ENCODE measurements at places on chromosomes 1 and 21.

- no peak for DNase-seq
Measured at GRCh38 chr1:113451710-113452109, 61.4 kb downstream of the MAGI3 start.

DNA sequence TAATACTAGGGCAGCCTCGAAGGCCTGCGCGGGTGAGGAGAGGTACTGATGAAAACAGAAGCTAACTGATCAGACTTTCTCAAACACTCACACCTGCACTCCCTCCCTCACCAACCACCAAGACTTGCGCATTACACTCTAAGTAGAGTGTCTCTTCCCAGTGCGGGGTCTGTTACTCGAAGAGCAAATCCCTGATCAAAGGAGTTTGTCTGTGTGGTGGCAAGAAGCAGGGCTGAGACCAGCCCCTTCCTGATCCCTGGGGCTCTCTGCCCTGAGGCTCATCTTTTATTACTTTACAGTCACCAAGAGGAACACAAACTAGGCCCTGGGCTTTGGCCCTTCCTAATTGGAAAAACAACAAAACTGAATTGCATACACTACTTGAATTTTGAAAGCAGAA is 19.5 kb upstream of the TSNAX start:
- no peak for DNase-seq

GRCh38 chr1:235864931-235865525 is 1.7 kb downstream of the LYST start:
- no peak for DNase-seq

DNA sequence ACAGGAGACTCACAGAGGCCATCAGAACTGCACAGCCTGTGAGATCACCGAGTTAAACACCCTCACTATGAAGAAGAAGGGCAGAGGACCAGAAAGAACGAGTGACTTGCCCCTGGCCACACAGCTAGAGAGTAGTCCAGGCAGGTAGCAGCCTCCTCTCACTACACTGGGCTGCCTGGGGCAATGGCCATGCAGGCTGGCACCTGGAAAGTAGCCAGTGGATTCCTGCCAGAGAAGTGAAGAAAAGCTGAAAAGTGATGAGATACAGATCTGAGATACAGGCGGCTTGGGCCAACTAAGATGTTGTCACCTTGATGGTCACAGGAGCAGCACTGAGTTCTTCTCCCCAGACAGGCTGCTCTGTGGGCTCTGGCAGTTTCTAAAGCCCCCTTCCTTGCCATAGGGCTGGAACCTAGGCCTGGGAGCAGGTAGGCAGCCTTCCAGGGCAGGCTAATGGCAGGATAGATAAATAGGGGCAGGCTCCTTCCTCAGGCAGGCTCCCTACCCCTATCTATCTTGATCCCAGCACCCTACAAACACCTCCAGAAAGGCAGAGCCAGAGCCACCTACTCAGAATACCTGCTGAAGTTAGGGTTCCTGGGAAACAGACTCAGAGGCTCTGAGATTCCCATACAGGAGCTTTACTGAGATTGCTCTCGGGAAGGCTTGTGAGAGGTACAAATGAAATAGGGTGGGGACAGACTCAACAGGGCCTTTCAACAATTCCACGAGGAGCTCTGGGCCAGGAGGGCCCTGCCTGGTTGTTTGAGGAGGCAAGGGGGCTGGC is 106.3 kb downstream of the BEND5 start:
- no peak for DNase-seq

DNA sequence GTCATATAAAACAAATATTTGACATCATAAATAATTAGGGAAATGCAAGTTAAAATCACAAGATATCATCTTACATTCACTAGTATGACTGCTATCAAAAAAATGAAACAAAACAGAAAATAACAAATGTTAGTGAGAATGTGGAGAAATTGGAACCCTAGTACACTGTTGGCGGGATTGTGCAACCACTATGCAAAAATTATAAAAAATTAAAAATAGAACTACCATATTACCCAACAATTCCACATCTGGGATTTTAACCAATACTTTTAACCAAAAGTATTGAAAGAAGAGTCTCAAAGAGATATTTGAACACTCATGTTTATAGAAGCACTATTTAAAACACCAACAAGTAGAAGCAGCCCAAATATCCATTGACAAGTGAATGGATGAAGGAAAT is 797.2 kb upstream of the ADAMTS5 start:
- DNase-seq = no peak

DNA sequence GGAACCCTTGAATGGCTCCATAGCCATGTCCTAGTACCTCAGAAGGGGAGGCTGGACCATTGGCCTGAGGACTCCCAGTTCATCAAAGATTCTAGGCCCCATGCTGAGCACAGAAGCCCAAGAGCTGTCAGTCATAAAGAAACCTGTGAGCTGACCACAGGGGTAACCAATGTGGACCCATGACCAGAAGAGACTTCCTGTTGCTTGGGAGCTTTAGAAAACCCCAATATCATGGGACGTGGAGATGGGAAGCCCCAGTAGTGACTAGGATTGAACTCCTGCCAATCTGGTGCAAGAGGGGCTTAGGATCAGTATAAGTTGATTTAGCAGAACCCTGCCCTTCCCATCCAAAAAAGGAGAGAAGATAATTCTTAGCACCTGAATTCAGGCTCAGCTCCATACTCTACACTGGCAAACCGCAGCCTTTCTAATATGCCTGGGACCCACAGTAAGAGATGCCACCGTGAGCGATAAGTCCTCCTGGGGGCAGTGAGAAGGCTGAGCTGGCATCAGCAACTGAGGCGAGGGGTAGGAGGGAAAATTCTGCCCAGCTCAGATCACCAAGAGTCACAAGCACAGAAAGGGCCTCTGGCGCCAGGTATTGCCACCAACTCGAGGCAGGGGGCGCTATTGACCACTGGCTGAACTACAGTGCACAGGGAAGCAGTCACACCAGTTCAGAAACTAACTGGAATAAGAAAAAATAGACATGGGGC is 108.9 kb downstream of the CAPN8 start:
- no peak for DNase-seq

DNA sequence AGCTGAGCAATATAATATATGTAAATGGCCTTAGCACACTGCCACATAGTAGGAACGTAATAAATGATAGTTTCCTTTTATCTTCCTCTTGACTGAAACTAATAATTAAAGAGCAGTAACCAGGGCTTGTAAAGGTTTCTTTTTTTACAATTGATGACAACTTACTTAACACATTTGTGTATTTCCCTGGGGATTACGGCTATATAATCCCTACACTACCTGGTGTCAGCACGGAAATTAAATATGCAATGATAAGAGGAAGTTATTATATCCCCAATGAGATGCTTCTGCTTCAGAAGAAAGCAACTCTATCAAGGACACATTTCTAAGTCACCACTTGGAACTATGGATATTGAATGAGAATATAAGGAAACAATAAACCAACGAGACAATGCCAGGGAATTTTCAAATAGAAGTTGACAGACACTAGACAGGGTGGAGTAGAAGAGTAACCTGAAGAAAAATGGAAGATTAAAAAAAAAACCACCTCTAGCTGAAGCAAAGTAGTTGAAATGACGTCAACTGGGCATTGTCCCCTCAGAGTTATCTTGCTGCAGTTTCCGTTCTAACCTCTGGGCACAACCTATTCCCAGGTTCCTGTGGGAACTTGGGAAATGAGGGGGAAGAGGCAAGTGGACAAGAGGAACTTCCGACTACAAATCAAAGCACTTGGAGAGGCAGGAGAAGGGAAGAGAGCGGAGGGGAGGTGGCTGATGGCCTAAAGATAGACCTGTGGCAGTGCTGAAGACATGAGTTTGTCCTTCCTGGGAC is 66.5 kb downstream of the PLPP3 start:
- no peak for DNase-seq

DNA sequence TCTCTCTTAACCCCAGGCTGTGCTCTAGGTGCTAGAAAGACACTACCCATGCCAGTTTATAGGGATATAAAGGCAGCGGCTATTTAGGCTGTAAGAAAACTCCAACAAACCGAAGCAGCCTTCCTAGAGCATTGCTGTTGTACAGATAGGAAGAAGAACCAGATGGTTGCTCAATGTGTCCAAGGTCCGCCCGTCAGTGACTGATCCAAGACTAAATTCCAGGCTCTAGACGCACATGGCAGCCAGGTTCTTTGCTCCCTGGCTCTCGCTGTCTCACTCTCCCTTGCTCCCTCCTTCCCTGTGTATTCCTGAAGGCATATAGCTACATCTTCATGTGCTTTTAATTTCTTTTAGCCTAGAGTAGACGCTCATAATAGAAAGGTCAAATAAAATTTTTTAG is 303.4 kb downstream of the KIF26B start:
- DNase-seq = no peak

DNA sequence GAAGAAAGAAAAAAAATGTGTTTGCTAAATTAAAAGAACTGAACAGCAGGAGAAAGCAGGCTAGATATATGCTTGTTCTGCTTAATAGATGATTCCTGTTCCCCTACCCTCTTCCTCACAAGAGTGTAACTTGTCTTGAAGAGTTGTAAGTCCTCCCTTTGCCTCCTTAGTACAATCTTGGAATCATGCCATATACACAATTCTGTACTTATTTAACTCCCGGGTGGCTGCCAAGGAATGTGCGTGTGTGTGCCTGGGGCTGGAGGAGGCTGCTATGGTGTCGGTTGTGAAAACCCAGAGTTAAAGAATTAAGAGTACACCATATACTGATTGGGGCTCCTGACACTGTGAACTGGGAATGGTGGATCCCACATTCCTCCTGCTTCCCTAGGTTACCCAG is 194.2 kb downstream of the SIPA1L2 start:
- no peak for DNase-seq

- DNase-seq = no peak
Measured at GRCh38 chr1:228349701-228350171, 56.9 kb downstream of the TRIM11 start.

GRCh38 chr1:31673433-31673832 is 28.8 kb upstream of the PEF1 start:
- no peak for DNase-seq

GRCh38 chr1:153375511-153375910 is at the start of gene S100A12:
S100A12 (minus strand) TSS chr1:153375621; CDS start chr1:153374592, 1,029 bp downstream.
- DNase-seq = no peak

Data from stimulated activated CD8-positive, alpha-beta memory T cell treated with anti-CD3 and anti-CD28 coated beads, Interleukin-7, amount 100 ng/mL, for 1 hour (primary cell).